Fibroblast of skin of right biceps (primary cell): ENCODE measurements at places on chromosomes 5 and 9.

DNA sequence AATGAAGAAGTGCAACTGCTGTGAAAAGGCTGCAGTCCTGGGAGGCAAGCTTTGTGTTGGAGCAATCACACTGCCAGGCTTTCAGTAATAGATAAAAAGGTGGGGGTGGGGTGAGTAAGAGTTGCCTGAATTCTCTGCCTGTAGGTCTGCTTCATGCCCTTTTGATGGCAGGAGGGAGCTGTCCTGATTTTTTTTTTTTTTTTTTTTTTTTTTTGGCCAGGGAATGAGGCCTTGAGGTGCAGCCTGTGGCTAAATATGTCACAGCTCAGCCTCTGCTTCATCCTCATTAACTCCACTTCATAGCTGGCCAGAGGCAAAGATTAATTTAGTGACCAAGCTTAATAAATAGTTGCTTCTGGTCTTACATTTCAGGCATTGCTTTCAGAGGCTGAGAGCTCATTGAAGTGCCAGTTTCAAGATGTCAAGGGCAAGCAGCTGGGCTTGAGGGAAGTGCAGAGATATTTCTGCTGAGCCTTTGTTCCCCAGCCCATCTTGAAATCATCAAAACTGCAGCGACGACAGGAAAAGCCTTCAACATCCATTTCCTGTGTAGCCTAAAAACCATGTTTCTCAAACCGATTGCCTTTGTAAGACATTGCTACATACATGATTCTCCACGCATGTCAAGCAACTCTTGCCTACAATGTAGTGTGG is 134.7 kb downstream of the MACIR start:
- DNase-seq: peak; percentile 55

DNA sequence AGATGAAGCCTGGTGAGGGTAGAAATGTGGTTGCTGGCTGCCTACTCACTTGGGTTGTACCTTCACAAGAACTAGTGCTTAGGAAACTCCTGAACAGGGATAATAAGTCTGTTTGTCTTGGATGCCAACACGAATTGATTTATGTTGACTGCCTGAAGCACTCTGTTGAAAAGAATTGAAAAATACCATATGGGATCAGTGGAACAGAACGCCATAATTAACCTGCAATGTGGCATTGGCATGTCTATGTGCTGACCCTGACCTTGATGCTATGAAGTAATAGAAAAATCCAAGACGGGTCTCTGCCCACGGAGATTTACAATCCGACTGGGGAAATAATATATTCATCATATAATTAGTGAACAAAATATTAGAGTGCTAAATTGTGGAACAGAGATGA is 10.5 kb downstream of the LIX1 start:
- DNase-seq: no peak

DNA sequence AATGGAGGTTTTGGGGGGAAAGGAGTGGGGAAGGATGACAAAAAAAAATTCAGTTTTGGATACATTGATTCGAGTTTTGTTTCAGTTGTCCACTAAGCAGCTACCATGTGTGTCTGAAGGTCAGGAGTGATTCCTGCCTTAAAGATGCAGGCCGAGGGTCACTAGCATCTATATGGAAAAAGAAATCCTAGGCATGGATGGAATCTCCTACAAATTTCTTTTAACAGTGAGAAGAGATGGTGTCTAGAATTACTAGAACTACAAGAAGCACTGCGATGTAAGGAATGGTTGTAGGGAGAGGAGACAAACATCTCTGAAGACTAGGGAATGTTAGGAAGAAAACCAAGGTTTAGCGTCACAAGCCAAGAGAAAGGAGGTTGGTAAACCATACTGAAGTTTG is 19.6 kb upstream of the TRIO start:
- DNase-seq: no peak

DNA sequence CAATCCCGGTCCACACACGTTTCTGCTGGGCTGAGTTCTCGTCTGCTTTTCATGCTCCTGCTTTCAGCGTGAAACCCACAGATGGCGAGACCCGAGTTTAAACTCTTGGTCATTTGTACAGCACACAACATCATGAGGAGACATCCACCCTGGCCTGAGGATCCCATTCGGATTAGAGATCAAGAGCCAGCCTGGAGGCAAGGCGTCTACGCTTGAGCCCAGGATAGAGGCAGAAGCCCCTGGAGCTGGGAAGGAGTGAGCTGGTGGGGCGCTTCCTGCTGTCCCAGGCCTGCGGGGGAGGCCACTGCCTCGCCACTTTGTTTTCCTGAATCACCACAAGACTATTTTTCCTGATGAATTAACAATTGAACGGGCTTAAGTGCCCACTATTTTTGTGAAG is 281.9 kb upstream of the IRX4 start:
- DNase-seq: no peak
